ENCODE measurements at places on chromosomes 5 and 9. TPM values are rescaled to one million over a fixed set of nuclear protein-coding genes. Genes with fewer than 3 reads are reported as not detected.

The MYMK gene
- not detected for total RNA-seq

The NEUROG1 gene
- not detected for total RNA-seq

The ZFAND5 gene
- total RNA-seq, result 144 TPM

The PCDHGB3 gene
- 0.83 TPM for total RNA-seq

The TAF11L11 gene
- total RNA-seq, result not detected

The LHX2 gene
- not detected for total RNA-seq

The RPS14 gene
- 3,988 TPM for total RNA-seq

The LMX1B gene
- 0.85 TPM for total RNA-seq

The CA9 gene
- total RNA-seq, result 29.2 TPM

The NMUR2 gene
- 0.13 TPM for total RNA-seq

The PHF19 gene
- total RNA-seq, result 98.5 TPM

The FOXD4L4 gene
- total RNA-seq, result not detected

The IL33 gene
- total RNA-seq, result not detected

The IL17B gene
- total RNA-seq, result not detected

The LPAR1 gene
- 1.6 TPM for total RNA-seq

The PRSS3 gene
- total RNA-seq, result not detected

The CNTLN gene
- total RNA-seq, result 15.7 TPM

Measured in A375 (cell line).